ENCODE measurements at places on chromosomes 16 and 17.

GRCh38 chr17:1638171-1638590, 7.4 kb downstream of the SCARF1 start:
- no peak for DNase-seq

DNA sequence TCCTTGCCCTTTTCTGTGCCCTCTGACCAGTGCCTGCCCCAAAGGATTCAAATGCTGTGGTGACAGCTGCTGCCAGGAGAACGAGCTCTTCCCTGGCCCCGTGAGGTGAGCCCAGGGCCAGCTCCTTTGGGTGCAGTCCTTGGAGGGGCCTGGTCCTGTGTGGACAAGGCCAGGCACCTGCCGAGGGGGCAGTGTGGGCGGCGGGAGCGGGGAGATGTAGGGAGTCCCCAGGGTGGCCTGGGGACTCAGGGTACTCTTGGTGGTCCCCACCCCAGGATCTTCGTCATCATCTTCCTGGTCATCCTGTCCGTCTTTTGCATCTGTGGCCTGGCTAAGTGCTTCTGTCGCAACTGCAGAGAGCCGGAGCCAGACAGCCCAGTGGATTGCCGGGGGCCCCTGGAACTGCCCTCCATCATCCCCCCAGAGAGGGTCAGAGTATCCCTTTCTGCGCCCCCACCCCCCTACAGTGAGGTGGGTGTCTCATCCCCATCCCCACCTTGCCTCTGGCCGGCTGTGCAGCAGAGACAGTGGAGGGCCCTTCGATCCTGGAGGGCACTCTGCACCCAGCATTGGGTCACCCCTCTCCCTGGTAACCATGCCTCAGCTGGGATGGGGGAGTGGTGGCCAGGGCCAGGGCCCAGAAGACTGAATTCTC, 4.4 kb downstream of the TMEM92 start:
- no peak for DNase-seq

DNA sequence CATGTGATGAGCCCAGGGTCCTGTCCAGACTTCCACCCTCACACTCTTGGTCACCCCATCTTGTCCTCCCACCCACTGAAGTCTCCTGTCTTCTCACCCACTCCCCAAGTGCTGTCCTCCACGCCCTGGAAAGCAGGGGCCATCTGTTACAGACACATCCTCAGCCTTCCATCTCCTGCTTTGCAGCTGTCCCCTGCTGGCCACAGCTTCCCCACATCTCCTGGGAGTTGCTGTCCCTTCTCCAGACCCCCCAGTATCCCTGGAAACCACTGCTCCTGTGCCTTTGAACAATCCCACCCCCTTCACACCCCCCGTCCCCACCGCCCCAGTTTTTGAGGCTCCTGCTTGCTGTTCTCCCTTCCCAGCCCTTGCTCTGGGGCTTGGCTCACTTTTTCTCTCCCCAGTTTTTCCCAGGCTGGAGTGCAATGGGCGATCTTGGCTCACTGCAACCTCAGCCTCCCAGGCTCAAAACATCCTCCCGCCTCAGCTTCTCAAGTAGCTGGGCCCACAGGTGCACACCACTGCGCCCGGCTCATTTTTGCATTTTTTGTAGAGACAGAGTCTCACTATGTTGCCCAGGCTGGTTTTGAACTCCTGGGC, 30.4 kb upstream of the ZFP90 start:
- DNase-seq, result no peak

DNA sequence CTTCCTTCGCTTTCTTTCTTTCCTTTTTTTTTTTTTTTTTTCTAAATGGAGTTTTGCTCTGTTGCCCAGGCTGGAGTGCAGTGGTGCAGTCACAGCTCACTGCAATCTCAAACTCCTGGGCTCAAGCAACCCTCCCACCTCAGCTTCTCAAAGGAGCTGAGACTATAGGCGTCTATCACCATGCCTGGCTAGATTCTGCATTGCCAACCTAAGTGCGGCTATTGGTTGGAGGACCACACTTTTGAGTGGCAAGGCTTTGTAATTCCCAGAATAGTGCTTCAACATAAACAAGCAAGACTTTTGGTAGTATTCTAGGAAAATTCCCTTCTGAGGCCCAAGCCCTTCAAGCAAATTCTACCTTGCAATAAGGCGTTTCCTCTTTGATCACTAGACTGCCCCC, 107.8 kb downstream of the YPEL2 start:
- no peak for DNase-seq

DNA sequence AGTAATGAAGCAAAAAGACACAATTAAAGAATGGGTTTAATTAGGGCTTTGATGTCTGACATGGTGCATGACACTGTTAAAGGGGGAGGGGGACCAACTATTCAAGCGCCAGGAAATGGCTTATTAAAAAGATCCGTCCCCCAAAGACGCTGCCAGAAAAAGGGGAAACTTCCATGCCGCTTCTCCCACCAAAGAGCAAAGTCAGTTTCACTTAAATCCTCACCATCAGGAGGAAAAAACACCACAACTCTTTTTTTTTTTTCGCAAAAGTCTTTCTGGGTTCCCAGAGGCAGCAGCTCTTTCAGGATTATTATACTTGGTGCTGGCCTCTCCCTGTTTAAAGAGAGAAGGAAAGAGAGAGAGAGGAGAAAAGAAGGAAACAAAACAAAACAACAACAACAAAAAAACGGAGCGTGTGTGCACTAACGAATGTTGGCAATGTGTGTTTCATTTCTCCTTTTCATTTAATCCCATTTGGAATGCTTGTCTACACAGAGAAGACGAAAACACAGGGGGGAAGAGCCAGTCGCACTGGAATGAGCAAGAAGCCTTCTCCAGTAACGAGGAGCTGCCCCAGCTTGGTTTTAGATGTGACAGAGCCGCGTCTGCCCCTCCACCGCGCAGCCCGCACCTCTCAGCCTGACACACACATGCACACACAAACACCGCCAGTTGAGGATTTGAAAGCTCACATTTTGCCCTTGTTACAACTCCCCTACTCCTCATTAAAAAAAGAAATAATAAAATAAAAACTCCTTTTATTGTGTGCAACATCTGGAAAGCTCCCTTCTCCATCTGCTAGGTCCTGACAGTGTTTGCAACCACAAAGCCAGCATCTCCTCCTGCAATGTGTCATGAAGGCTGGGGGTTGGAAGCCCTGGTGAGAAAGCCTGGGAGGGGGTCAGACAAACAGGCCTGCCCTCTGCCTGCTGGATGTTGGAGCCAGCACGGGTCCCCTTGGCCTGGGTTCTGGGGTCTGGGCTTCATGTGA, 32.7 kb upstream of the AXIN2 start:
- DNase-seq, result no peak

DNA sequence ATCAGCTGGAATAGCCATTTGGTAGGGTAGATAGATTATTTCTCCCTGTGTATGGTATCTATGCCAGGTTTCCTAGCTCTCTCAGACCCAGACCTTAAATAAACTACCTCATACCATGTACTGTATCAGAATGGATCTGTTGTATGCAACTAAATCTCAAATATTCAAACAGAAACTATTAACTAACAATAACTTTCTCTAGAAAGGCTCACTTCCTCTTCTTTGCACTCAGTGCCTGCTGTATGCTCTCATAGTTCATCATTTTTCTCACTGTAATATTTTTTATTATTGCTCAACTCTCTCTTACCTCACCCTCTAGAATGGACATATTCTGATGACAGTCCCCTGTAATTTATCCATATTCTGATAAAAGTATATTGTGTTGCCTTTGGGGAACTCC, 182.4 kb downstream of the TOX3 start:
- no peak for DNase-seq

DNA sequence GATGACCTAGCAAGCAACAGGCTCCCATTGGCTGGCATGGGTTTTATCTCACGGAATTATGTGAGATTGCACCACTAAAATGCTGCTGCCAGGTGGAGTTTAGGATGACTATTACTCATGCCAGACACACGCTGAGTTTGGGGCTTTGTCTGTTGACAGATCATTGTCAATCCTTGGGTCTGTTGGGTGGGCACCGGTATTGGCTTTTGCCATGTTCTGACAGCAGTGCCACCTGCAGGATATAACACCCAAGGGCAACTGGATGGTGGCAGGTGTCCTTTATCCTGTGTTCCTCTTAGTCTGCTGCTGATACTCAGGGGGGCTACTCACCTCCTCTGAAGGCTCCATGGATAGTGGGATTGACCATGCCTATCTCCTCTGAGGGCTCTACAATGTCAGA, 221.6 kb upstream of the DYNLRB2 start:
- no peak for DNase-seq

GRCh38 chr17:7234083-7234951, at the start of gene DVL2:
Gene DVL2, minus strand, starts transcription at chr17:7234517. Its CDS starts 255 bp downstream, at chr17:7234262.
- DNase-seq, result peak; percentile 88

GRCh38 chr17:27438348-27438998, 17.8 kb upstream of the KSR1 start:
- no peak for DNase-seq

GRCh38 chr16:57761301-57761700, 25.7 kb downstream of the KATNB1 start:
- DNase-seq, result no peak

DNA sequence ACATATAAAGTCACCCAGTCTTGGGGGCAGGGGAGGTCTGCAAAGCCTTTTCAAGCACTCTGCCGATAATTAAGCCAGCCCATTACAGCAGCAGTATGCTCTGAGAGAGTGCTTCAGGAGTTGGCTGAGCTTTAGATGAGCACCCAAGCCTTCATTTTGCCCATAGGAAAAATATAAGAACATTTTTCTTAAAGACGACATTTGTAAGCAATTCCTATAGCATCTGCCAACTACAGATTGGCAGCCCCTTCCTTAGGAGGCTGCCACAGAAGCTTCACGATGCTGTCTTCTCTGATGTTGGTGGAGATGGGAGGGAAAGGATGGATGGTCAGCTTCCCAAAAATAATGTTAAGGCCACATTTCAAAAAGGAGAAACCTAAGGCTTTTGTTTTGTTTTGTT, 367.5 kb downstream of the XYLT1 start:
- no peak for DNase-seq

- DNase-seq, result no peak
Observed at GRCh38 chr17:51941272-51941671, 217.2 kb downstream of the CA10 start.

DNA sequence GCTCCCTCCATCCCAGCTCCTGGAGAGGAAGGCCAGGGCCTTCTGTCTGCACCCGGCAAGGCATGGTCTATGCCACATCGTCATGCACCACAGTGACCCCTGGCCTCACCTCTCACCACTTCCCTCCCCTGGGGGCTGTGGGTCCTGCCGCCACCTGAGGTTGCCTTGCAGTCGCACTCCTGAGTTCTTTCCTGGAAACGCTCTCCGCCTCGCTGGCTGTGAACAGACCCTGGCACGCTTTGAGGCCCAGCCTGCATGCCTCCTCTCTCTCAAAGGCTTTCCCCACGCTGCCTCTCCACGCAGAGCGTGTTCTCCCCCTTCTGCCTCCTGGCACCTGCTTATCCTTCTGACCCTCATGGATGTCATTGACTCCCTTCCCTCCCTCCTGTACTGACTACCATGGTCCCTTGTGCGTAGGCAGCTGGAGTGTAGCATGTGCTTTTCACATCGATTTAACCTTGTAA, 45.4 kb downstream of the SEC14L1 start:
- DNase-seq, result no peak

Data from activated CD4-positive, alpha-beta T cell treated with anti-CD3 and anti-CD28 coated beads, Interleukin-2, amount 50 U/mL, for 24 hours (primary cell).